Stimulated activated CD4-positive, alpha-beta T cell treated with anti-CD3 and anti-CD28 coated beads, Interleukin-2, amount 100 ng/mL, for 48 hours (primary cell): ENCODE measurements at places on chromosomes 2 and 18.

- DNase-seq, result no peak
These were observed 373.6 kb downstream of the DCDC2C start for GRCh38 chr2:4077017-4077416.

DNA sequence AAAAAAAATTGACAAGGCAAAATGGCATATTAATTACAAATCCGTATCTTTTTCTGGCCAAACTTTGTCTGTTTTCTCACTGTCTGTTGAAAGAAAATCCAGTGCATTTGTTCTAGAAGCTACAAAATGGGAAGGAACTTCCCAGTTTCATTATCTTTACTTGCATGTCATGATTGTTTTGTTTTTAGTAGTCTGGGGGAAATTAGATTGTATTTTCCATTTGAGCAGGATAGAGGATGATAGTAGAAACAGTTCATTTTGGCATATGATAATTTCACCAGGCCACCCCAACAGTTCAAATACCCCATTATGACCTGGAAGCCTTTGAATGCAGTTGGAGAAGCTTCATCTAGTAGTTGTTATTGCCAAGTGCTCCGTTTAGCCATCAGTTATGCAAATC, 77.5 kb upstream of the RANBP2 start:
- no peak for DNase-seq

DNA sequence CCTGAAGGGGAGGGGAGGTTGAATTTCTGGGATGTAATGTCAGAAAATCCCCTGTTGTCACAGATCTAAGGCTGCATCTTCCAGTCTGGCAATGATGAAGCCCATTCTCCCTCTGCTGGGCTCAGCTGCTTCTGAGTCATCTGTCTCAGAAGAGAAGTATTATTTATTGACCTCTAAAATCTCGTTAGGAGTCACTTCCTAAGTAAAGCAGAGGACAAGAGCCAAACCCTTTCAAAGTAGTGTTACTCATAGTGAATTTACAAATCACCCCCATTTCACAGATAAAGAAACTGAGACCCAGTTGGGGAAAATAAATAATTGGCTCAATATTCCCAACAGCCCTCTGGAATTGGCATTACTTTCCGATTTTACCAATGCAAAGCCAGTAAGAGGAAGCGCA, 167.3 kb upstream of the SKOR2 start:
- DNase-seq, result no peak

DNA sequence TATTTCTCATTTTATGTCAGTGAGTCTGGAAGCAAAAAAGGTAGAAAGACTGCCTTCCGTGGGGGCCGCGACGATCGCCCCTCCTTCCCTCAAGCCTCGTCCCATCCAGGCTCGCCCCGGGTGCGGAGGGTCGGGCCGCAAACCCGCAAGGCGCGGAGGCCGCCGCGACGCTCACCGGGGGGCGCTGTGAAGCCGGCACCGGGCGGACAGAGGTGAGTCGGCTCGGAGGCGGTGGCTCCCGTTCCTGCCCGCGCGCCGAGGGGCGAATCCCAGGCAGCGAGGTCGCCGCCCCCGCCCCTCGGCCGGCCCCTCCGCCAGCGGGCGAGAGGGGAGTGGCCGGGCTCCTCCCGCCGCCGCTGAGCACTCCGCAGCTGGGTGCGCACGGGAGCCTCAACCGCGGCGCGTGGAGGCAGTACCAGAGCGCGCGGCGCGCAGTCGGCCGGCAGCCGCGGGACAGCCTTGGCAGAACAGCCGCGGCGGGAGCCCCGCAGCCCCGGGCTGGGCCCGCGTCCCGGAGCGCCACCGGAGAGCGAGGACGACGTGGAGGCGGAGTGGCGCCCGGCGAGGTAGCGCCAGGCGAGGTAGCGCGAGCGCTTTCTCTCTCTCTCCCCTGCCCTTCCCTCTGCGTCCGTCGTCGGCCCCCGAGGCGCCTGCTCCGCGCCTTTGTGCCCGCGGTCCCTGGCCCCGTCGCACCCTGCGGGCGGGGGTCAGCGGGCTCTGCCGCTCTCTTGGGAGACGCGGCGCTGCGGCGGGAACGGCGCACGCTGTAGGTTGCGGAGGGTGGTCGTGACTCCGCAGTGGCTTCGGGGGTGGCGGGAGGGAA, at the start of gene MYO1B:
Gene MYO1B, plus strand, starts transcription at position 359 of the 823 bp plus-strand sequence. CDS start 31,492 bp downstream, outside the sequence.
- DNase-seq, result peak; percentile 48

DNA sequence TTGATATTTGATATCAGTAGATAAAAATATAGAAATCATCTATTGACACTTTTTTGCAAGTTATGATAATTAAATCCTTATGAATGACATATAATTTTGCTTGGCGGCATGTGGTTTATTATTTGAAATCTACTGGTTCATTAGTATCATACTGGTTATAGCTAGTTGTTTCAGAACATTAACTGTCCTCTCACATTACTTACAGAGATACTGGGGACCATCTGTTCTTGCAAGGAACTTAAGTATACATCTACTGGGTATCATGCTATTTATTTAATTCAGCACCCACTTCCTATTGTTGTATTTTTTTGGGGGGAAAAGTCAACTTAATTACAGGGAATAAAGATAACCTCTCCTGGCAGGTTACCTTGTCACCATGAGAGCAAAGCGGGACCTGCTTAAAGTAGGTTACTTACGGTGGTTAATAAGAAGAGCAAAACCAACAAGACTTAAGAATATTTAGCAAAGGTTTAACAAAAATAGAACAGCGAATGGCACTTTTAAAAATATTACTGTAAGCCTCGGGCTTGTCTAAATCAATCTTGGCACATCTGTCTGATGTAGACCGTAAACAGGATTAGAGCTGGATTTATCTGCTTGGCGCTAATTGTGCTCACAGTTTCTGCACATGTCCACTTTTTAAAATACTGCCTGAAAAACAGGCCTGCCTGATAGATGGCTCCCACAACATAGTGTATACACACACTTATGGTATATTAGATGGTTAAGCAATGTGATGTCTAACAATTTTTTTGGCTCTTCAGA, 41.8 kb downstream of the CERKL start:
- DNase-seq, result no peak

GRCh38 chr2:16019060-16019480, 78.7 kb downstream of the MYCN start:
- no peak for DNase-seq

DNA sequence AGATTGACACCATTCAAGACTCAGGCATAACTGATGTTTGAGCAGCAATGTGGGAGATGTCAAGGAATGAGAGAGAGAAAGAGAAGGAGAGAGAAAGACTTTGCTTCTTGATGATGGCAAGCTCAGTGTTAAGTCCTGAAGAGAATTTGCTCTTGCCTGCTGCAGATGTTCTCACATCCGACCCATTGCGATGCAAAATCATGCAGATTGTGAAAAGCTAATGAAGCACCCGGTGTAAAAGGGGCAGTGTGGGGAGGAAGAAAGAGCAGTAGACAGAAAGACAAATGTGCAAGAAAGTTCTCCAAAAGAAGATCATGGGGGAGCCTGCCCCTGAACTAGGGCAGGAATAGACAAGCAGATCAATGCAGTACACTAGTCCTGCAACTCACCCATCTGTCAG, 57.7 kb downstream of the EMX1 start:
- no peak for DNase-seq

- DNase-seq, result no peak
These were observed 177.2 kb downstream of the NEDD4L start for GRCh38 chr18:58221060-58221725.

DNA sequence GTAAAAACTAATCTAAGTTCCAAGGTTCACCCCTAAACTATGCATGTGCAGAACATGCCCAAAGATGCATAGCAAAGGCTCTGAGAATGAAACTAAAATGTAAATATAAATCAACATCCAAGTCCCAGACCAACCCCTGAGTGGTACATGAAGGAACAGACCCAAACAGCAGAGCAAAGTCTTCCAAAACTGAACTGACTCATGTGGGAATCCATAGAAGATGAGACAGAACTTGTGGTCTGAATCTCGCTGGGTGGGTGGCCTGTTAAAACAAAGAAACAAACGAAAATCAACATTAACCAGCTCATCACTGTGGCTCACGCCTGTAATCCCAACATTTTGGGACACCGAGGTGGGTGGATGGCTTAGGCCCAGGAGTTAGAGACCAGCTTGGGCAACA, 29.5 kb upstream of the ATRAID start:
- no peak for DNase-seq

DNA sequence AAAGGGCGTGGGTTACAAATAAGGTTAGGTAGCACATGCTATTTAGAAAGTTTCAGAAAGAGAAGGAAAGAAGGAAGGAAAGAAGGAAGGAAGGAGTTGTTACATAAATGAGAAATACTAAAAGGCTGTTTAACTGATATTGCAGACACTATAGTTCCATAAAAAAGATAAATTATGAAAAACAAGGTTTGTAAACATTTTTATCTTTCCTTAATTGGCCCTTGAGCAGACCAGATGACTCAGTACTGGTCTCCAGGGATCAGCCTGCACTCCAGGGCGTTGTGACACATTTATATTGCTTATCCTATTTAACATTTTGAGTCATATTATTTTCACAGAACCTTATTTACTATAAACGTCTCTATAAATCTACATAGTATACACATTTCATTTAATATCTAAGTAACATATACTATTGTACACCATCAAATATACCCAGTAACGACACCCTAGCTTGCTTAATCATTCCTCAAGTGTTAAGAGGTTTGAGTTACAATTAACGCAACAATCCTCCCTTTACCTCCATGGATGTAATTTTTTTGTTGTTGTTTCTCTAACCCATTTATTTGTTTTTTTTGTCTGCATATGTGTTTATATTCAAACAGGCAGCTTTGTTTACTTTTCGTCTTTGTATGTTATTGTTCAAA, 2.8 kb upstream of the RAB31 start:
- DNase-seq, result no peak

GRCh38 chr18:75167759-75168618, 41.0 kb downstream of the PTGR3 start:
- DNase-seq, result no peak

- no peak for DNase-seq
These were observed 14.2 kb downstream of the SPEG start for GRCh38 chr2:219448776-219449341.

GRCh38 chr2:163345795-163346573, 389.8 kb downstream of the FIGN start:
- no peak for DNase-seq

GRCh38 chr2:70116936-70117552, 29.8 kb downstream of the PCBP1 start:
- no peak for DNase-seq

- no peak for DNase-seq
These were observed 91.9 kb downstream of the MRPS9 start for GRCh38 chr2:105129722-105130232.
